ENCODE measurements at places on chromosomes 16 and 17.
A peak's percentile ranks its signal among the peaks of the same experiment; 100 is the strongest.

DNA sequence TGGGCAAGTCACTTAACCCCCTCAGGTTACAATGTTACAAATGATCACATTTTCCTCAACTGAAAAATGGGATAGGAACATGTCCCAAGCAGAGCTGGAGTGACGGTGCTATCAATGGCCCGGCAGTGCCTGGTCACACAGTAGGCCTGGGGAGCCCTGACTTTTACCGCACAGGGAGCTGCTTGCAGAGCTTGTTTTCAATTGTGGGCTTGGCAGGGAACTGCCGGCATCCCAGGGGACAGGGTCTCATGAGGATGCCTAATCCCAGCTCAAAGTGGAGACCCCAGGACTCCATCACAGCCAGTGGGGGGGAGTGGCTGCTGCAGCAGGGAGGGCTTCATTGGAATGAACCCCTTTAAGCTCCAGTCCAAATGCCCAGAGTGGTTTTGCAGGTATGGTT, 11.4 kb downstream of the SNX20 start:
- no peak for DNase-seq

DNA sequence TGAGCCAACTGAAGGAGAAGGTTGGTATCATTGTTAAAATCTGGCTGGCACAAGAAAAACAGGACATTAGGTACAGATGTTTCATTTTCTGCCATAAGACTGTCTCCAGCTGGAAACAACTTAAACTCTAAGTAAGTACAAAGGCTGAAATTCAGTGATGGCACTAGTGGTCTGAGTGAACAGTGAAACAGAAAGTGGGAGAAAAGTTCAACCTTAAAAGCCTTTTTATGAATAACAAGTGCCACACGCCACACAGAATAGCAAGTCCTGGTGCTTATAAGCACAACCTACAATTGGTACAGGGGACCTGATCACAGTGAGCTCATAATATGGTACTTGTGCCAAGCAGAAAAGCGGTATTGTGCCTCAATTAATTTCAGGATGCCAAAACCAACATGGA, 56.7 kb downstream of the CEP112 start:
- no peak for DNase-seq

- peak; percentile 44 for DNase-seq
Measured at GRCh38 chr17:34252444-34253138, 2.5 kb upstream of the CCL2 start.

DNA sequence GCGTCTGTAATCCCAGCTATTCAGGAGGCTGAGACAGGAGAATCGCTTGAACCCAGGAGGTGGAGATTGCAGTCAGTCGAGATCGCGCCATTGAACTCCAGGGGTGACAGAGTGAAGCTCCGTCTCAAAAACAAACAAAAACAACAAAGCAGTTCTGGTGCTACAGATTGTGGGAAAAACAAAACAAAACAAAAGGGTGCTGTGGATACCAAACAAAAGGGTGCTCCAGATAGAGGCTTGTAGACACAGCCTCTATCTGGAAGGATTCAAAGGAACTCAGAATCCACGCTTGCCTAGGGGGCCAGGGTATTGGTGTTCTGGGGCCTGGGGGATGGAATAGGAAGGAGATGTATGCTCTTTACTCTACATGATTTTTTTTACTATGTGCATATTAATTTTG, 2.5 kb downstream of the MYLK3 start:
- no peak for DNase-seq

DNA sequence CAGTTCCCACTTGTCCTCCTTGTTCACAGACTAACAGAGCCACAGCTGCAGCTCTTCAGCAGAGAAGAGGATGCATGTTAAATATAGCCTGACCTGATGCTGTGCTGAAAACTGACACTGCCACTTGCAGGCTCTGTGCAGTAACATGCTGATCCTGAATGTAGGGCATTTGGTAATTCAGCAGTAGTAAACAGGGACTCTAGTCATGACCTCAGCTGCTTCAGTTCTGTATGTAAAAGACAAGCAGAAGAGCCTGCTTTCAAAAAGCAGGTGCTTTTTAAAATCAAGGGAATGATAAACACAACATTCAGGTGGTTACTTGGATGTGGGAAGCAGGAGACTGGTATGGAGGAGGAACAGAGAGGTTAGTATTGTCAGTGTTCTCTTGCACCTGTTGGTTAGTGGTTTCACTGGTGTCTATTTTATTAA, 33.8 kb downstream of the ESRP2 start:
- no peak for DNase-seq

- DNase-seq = peak; percentile 79
Measured at GRCh38 chr16:87062569-87063442, 254.4 kb downstream of the C16orf95 start.

DNA sequence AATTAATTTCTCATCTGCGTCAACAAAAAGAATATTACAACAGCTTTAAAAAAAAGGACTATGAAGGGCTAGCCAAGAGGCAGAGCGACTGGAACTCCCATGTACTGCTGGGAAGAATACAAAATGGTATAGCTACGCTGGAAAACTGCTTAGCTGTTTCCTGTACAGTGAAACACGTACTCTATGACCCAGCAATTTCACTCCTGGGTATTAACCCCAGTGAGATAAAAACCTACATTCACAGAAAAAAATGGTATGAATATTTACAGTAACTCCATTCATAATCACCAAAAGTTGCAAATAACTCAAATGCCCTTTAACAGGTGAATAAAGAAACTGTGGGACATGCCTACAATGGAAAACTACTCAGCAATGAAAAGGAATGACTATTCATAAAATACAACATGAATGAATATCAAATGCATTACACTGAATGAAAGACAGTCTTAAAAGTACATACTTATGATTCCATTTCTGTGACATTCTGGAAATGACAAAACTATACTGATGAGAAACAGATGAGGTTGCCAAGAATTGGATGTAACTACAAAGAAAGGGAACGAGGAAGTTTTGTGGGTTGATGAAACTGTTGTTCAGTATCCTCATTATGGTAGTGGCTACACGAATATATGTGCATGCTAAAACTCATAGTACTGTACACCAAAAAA, 27.6 kb downstream of the CMTM4 start:
- no peak for DNase-seq

GRCh38 chr16:1708083-1708767, 2.2 kb downstream of the MAPK8IP3 start:
- no peak for DNase-seq

GRCh38 chr17:45895304-45895968, 1.1 kb downstream of the MAPT start:
- peak; percentile 77 for DNase-seq

- DNase-seq = no peak
Measured at GRCh38 chr16:73196670-73197069, 148.7 kb upstream of the ZFHX3 start.

GRCh38 chr16:87849419-87850008, 19.8 kb downstream of the SLC7A5 start:
- no peak for DNase-seq

DNA sequence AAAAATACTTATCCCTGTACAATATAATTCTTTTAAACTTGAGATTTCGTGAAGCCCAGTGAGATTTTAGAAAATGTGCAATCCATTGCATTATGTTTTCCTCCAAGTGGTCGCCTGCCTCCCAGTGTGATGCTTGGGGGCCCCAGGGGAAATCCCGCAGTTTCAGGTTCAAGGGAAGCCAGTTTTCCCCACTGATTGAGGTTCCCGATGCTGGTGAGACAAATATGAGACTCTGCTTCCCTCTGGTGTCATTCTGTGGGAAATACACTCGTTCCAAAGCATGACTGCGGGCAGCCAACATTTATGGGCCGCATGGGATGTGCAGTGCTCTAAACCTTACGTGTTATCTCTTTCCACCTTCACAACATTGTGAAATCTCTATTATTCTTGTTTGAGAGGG, 200.8 kb downstream of the PRKCB start:
- DNase-seq = peak; percentile 41

Measured in right kidney (tissue), 9 donors.